ENCODE measurements at places on chromosomes 7 and 10.

GRCh38 chr10:60352105-60352504, 37.6 kb downstream of the ANK3 start:
- H3K27ac ChIP-seq, result no peak overlapping the region
- H3K4me3 ChIP-seq, result no peak overlapping the region
- H3K27me3 ChIP-seq, result peaks cover 4% of the 10 kb centered on the region
- DNase-seq, result no peak
- no peaks in the 10 kb centered on the region for H3K36me3 ChIP-seq

GRCh38 chr10:124030492-124031110, 62.8 kb downstream of the CHST15 start:
- DNase-seq, result no peak
- no peak overlapping the region for H3K4me3 ChIP-seq
- H3K27me3 ChIP-seq, result peaks cover 10% of the 10 kb centered on the region
- H3K4me1 ChIP-seq, result peaks cover 3% of the 10 kb centered on the region

- H3K27me3 ChIP-seq, result peaks cover 8% of the 10 kb centered on the region
- no peak for DNase-seq
- H3K27ac ChIP-seq, result no peak overlapping the region
- H3K4me3 ChIP-seq, result no peak overlapping the region
These were observed 146.7 kb upstream of the NPY start for GRCh38 chr7:24137338-24137737.

GRCh38 chr7:7498856-7499255, 36.8 kb downstream of the COL28A1 start:
- H3K4me3 ChIP-seq, result no peak overlapping the region
- no peaks in the 10 kb centered on the region for H3K36me3 ChIP-seq
- DNase-seq, result no peak
- H3K27me3 ChIP-seq, result no peaks in the 10 kb centered on the region
- H3K4me1 ChIP-seq, result no peaks in the 10 kb centered on the region
